ENCODE measurements at places on chromosomes 7 and 10.

DNA sequence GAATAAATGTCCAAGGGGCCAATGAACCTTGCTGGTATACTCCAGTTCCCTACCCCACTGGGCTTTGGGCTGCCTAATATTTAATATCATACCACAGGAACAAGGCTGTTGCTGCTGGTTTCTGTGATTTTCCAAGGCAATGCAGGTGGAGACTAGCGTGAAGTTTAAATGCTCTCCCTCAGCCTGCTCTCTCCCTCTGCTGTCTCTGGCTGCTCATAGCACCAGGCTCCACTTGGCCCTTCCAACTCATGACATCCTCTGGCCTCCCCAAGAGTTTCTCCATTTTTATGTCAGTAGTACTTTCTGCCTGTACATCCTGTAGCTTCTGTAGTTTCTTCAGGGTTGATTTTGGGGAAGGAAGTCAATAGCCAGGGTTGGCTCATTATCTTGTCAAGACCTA is 103.5 kb downstream of the LHFPL3 start:
- DNase-seq, result no peak

DNA sequence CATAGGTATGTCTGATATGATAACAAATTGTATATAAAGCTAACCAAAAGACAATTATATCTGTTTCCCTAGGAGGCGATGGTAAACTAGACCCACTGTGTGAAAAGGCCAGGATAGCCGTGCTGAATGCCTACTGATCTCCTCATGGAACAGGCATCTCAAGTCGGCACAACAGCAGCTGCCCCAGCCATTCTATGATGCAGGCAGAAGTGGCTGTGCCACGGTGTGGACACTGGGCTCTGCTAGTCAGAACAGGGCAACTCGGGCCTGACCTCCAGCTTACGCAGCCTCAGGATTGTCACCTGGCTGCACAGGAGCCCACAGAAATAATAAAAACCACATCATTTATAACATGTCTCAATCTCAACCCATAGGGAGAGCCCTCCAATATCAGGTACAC is 15.0 kb downstream of the C10orf53 start:
- no peak for DNase-seq

- no peak for DNase-seq
Measured at GRCh38 chr10:43846187-43846680, 197.6 kb upstream of the ZNF32 start.

GRCh38 chr10:74008212-74008731 is 10.4 kb downstream of the VCL start:
- no peak for DNase-seq

GRCh38 chr10:130368761-130369560 is 232.8 kb downstream of the GLRX3 start:
- no peak for DNase-seq

DNA sequence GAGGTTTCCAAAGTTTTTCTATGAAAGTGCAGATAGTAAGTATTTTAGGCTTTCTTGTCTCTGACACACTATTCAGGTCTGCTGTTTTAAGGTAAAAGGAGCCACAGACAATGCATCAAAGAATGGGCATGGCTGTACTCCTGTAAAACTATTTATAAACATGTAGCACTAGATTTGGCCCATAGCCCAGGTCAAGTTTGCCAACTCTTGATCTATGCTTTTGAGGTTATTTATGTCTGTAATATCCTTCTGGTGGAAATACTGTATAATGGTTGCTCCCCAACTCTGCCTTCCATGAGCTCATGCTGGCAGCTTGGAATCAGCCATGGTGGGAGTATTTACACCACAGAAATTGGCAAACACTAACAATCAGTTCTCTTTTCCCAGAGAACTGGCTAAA is 244.6 kb downstream of the BUB3 start:
- no peak for DNase-seq

GRCh38 chr7:7595451-7595850 is 28.8 kb downstream of the MIOS start:
- DNase-seq, result no peak

GRCh38 chr10:29636178-29636577 is 1.4 kb upstream of the SVIL start:
- DNase-seq, result no peak

DNA sequence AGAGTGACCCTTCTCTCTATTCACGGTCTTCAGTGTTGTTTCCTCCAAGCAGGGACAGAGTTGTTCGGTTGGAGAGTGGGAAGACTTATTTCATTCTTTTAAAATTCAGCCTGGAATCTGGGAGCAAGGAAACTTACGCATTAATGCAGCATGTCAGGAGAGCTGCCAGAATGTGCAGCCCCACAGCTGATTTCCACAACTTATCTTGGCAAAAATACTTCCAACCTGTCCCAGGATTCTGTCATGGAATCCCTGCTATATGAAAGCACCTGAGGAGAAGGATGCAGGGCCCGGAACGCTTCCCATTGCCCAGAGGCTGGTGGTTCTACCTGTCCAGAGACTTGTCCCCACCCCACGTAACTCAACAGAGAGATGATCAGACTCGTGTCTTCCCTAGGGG is 86.9 kb upstream of the MKI67 start:
- no peak for DNase-seq

DNA sequence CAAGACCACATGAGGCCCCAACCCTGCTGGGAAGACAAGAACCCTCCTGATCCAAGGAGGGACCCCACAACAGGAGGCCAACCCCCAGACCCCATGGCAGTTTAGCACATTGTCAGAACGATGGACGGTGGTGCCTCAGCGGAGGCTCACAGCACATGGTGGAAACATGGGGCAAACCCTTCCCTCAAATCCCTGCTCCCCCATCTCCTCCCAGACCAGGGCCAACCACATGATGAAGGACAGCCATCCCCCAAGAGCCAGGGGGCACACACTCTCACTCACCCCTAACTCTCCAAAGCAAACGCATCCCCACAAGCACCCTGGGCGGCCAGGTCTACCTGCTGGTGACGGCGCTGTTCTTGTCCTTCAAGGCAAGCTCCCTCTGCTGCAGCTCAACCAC is 83.9 kb downstream of the MAD1L1 start:
- DNase-seq, result no peak

GRCh38 chr7:114687238-114687637 is 234.7 kb upstream of the MDFIC start:
- no peak for DNase-seq

DNA sequence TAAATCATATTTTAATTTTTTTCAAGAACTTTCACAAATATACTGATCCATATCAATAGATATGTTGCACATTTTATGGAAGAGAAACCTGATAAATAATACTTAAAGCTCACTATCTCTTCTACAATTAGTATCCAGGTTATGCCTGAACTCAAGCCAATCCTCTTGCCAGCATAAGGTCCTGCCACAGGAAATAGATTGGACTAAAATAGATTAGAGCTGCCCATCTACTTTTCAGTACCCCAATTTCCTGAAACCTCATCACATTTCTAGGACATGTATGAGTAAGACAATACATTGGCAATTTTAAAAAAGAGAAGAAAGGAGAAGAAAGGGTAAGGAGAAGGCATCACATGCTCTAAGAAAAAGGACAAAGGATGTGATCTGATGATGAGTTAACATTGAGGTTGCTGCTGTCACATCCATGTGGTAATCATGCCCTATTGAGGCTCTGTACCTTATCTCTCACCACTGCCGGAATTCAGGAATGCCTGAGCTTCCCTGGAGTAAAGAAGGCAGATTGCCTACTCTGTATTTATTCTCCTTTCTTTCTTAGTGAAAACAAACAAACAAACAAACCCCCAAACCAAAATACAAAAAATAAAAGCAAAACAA is 199.7 kb downstream of the ANK3 start:
- no peak for DNase-seq

- DNase-seq, result no peak
Measured at GRCh38 chr10:121595806-121596688, 2.2 kb downstream of the FGFR2 start.

DNA sequence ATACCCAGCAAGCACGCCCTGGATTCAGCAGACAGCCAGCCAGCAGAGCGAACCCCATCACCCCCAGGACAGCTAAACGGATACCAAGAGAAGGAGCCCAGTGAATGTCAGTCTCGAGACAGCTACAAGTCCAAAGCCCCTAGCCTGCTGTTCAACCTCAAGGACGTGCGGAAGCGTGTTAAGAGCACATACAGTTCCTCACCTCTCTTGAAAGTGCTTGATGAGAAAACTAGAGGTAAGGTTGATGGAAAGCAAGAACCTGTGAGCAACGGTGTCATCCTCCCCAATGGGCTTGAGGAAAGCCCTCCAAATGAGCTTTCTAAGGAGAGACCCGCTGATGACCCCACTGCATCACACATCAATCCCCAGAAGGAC is 24.9 kb downstream of the C10orf71 start:
- DNase-seq, result no peak

DNA sequence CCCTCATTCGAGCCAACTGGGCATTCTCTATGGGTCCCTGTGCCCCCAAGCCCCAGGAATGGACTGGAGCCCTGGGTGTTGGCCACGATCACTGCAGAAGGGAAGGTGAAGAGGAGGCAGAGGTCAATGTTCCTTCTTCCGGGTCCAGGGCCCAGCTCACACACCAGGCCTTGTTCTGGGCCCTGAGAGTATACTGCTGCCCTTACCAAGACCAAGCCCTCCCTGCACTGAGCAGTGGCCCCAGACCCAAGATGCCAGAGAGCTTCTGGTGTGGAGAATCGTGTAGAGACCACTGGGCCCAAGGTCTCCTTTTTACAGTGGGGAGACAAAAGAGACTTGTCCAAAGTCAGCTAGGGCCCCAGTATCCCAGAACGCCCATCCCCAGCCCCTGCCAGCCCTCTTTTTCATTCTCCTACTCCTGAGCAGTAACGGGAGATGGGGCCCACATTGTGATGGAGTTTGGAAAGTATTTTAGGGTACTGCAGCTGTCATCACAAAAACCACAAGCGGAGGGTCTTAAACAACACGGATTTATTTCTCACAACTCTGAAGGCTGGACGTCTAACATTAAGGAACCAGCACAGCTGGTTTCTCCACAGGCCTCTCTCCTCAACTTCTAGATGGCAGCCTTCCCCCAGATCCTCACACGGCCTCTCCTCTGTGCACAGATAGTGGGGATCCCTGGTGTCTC is 79.4 kb downstream of the PDGFA start:
- DNase-seq, result no peak

GRCh38 chr10:52436664-52437063 is 122.6 kb downstream of the DKK1 start:
- no peak for DNase-seq

- DNase-seq, result no peak
Measured at GRCh38 chr10:22816298-22816653, 101.9 kb upstream of the PIP4K2A start.

- no peak for DNase-seq
Measured at GRCh38 chr10:106181501-106181900, 983.0 kb downstream of the SORCS1 start.

DNA sequence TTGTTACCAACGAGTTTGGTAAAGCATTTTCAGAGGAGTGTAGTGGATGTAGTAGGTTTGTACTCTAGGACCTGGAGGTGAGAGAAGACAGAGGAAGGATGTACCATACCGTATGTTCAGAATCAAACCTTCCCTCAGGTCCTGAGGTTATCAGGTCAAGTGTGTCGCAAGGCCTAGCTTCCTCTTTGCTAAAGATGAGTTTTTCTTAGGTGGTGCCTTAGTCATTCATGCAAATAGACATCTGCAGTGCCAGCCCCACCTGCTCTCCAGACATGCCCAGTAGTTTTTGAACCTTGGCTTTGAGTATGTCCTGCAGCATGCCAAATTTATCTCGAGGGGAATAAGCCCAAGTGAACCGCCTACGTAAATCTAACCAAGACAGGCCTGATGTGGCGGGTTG is 71.3 kb downstream of the HDAC9 start:
- no peak for DNase-seq

- DNase-seq, result no peak
Measured at GRCh38 chr10:89348481-89348880, 20.7 kb downstream of the IFIT3 start.

- DNase-seq, result no peak
Measured at GRCh38 chr10:77768039-77768438, 130.4 kb upstream of the KCNMA1 start.

GRCh38 chr10:99917963-99918825 is 91.6 kb downstream of the DNMBP start:
- no peak for DNase-seq
